ENCODE measurements at places on chromosomes 2 and 18.

- no peak for DNase-seq
Measured at GRCh38 chr2:197045115-197045514, 118.6 kb upstream of the PGAP1 start.

GRCh38 chr2:136098441-136098840 lies 19.5 kb downstream of the CXCR4 start:
- DNase-seq, result no peak

DNA sequence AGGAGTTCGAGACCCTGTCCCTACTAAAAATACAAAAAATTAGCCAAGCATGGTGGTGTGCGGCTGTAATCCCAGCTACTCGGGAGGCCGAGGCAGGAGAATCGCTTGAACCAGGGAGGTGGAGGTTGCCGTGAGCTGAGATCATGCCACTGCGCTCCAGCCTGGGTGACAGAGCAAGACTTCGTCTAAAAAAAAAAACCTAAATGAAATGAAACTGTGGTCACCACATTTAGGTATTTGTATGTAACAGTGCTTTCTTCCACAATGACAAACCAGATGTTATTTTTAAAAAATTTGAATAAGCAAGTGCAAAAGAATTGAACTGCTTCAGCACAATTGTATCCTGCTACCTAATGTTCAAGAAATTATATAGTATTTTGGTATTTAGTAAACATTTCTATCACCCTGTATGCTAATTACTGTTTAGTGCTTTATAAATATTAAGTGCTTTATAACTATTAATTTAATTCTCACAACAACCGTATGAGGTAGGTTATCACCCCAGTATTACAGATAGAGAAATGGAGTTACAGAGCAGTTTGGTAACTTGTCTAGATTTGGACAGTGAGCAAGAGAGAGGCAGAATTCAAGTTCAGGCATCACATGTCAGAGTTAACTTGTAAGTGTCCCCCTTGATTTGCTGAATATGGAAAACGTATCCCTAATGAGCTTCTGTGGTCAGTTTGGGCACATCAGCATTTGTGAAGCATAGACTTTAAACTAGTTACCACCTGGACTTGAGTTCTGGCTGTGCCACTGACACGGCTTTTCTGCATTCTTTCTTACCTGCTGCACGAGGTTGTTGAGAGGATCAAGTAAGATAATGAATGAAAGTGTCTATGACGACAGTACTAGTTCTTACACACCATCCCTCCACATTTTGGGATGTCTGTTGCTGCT lies 14.4 kb downstream of the PHLPP1 start:
- no peak for DNase-seq

- peak; percentile 31 for DNase-seq
Measured at GRCh38 chr2:36780231-36780839, 83.8 kb downstream of the VIT start.

- DNase-seq, result no peak
Measured at GRCh38 chr2:150477347-150477746, 10.1 kb downstream of the RND3 start.

GRCh38 chr2:67528320-67528719 lies 131.2 kb downstream of the ETAA1 start:
- no peak for DNase-seq

DNA sequence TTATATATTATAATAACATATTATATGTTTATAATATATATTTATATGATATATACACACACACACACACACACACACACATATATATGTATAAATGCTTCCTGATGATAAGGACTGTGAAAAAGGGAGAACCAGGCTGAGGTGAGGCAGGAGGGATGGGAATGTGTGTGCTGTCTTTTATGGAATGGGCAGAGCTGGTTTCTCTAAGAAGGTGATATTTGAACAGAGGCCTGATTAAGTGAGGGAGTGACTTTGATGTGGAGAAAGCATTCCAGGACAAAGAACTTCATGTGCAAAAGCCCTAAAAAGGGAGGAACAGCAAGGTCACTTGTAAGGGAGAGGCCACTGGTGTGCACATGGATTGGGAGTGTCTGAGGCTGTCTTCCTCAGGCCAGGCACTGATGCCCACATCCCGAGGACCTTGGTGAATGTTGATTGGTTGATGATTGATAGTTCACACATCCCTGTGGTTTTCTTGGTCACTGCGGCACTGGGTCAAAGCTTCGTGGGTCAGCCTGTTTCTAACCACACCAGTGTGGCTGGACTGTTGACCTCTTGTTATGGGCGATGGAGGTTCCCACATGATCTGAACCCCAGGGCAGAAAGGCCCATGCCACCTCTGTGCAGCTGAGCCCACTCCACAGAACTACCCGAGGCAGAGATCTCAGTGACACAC lies 196.9 kb downstream of the MYCN start:
- DNase-seq, result no peak

- no peak for DNase-seq
Measured at GRCh38 chr18:69648486-69648885, 247.8 kb downstream of the DOK6 start.

GRCh38 chr2:95073856-95074662 lies 47.5 kb downstream of the MRPS5 start:
- no peak for DNase-seq

GRCh38 chr18:650428-650858 lies 7.0 kb upstream of the TYMS start:
- no peak for DNase-seq

- no peak for DNase-seq
Measured at GRCh38 chr2:146415291-146415690, 1429.5 kb upstream of the ACVR2A start.

DNA sequence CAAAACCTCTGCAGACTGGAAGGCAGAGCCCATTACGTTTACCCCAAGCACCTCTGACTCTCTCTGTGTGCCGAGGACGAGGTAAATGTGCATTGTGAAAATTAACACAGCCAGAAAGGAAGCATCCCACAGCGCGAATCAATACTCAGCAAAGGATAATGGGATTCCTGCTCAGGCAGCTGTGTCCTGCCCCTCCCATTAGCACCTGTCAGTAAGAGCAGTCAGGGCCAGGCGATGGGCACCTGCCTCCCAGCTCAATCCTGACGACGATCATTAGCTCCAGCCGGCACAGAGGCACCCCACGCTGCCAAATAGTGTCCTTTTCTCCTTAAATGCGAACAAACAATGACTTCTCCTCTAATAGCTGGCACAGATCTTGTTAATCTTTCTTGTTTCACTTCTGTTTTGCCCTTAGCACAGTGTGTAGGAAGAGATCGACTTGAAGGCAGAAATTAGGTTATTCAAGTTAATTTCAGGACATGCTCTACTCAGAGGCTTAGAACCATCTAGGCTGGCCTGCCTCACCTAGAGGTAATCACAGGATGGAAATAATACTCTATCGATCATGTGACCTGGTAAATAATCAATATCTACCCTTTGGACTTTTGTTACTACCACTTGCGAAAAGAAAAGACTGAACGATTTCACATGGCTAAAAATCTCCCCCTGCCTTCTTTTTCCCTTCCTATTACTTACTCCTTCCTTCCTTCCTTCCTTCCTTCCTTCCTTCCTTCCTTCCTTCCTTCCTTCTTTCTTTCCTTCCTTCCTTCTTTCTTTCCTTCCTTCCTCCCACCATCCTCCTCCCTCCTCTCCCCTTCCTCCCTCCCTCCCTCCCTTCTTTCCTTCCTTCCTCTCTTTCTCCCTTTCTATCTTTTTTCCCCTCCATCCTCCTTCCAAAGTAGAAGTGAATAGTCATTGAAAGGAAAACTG lies 487.9 kb upstream of the ID2 start:
- no peak for DNase-seq

DNA sequence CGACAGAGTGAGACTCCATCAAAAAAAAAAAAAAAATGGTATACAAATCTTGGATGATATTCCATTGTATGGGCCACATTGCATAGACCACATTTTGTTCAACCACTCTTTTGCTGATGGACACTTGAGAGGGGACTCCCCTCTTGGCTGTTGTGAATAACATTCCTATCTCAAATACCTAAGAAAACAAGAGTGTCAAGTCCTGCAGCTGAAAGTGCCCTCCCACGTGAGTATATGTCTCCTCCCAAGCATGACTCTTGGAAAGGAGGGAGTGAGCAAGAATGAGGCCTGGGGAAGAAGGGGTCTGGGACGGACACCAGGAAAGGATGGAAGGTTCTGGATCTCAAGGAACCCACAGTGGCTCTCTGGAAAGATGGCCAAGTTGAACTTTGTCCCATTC lies 36.0 kb upstream of the NPAS2 start:
- DNase-seq, result no peak

DNA sequence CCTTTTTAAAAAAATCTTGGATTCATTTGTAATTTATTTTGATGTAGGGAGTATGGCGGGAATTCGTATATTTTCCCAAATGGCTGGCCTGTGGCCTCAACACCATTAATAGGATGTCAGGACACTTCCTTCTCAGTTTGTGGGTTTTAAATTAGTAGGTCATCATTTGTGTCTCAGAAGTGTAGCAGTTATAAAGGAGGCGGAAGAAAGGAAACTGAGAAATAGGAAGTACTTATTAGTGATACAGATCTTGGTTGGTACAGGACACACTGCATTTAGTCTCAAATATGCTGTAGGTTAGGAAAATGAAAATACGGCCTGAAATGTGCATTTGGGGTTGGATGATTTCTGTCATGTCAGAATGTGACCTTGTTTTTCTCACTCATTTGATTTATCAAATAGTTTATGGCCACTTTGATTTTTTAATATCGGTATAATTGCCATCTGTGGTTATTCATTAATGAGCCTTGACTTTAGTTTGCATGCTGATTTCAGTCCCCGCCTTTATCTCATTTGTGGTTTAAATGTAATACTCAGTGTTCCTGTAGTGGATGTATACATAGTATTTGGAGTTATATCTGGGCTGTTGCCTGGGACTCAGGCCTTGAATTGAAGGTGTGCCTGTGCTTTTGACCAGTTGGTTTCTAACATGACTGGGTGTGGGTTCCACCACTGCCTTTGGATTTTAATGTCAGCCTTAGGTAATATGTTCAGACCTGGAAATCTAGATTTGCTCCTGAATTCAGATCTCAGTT lies 31.4 kb downstream of the ZCCHC2 start:
- DNase-seq, result no peak

- peak; percentile 88 for DNase-seq
Measured at GRCh38 chr2:44351088-44351487, 10.2 kb downstream of the PREPL start.

- DNase-seq, result no peak
Measured at GRCh38 chr18:70160073-70160678, 45.3 kb downstream of the RTTN start.

- DNase-seq, result no peak
Measured at GRCh38 chr2:174623106-174623637, 25.6 kb upstream of the WIPF1 start.

- DNase-seq, result no peak
Measured at GRCh38 chr18:46939998-46940571, 22.7 kb downstream of the KATNAL2 start.

- no peak for DNase-seq
Measured at GRCh38 chr2:14219306-14219705, 413.2 kb upstream of the LRATD1 start.

- no peak for DNase-seq
Measured at GRCh38 chr2:59884166-59884565, 669.3 kb downstream of the BCL11A start.

DNA sequence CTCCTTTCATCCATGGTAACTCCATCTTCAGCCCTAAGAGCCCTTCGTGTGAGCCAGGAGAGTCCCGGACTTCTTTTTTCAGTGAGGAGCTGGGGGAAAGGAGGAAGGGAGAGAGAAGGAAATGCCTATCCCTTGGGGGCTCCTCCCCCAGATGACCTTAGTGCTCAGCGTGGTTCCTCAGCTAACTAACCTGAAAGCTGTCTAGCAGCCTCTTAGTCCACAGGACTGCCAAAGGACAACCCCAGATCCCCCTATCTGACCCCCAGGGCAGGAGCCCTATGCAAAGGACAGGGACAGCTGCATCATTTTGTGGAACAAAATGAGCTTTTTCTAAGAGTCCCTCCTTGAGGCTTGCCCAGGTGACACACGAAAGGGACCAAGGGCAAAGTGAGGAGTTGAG lies 7.9 kb downstream of the SPR start:
- DNase-seq, result no peak

DNA sequence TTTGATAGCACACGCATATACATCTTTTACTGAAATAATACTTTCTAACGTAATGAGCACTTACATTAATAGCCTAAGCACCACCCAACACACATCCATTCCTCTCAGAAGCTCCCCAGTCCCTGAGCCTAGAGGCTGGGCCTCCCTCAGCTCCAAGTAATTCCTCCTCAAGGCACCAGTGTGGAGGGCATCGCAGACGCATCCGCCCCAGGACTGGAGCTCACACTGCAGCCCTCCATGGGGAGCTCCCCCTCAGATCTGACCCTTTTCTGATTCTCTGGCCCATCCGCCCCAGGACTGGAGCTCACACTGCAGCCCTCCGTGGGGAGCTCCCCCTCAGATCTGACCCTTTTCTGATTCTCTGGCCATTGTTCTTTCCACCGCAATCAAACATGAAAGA lies 60.4 kb upstream of the SNTG2 start:
- DNase-seq, result no peak

DNA sequence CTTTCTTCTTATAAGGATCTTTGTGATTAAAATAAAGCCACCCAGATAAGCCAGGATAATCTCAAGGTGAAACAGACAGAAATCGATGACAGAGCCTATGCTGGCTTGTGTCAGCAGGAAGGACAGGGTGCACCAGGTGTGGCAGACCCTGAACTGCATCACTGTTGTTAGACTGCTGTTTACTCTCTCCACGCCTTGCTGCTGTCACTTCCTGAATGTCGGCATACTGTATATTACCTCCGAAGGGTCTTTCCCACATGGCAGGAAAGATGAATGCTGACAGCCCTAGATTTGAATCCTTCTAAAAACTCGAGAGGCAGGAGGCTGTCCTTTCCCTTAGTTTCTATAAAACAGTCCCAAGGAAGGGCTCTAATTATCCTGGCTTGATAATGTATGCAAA lies 18.9 kb upstream of the TMEM163 start:
- no peak for DNase-seq
